ENCODE measurements at places on chromosomes 16 and 17. TPM values are rescaled to one million over a fixed set of nuclear protein-coding genes. Genes with fewer than 3 reads are reported as not detected.

DNA sequence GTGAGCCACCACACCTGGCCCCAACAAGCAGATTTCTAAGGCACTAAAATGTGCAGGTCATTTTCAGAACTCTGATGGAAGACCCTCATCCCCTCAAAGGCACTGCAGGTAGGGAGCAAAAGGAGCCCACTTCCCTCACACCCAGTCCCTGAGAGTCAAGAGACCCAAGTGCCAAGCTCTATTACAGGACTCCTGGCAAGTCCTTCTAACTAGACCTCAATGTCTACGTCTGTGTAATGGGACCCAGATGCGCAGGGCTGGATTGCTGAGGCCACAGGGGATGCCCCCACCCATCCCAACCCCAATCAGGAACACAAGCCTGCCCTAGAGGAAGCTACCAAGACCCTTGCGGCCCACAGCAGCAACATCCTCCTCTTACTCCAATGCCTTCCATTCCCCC is 2.7 kb downstream of the PLLP start:
- no peak for DNase-seq
- no peak overlapping the region for H3K27ac ChIP-seq
- peaks cover 24% of the 10 kb centered on the region for H3K27me3 ChIP-seq
- no peak overlapping the region for H3K4me3 ChIP-seq
- H3K4me1 ChIP-seq, result peaks cover 37% of the 10 kb centered on the region

MGAT5B gene
- total RNA-seq, result 0.28 TPM

DNA sequence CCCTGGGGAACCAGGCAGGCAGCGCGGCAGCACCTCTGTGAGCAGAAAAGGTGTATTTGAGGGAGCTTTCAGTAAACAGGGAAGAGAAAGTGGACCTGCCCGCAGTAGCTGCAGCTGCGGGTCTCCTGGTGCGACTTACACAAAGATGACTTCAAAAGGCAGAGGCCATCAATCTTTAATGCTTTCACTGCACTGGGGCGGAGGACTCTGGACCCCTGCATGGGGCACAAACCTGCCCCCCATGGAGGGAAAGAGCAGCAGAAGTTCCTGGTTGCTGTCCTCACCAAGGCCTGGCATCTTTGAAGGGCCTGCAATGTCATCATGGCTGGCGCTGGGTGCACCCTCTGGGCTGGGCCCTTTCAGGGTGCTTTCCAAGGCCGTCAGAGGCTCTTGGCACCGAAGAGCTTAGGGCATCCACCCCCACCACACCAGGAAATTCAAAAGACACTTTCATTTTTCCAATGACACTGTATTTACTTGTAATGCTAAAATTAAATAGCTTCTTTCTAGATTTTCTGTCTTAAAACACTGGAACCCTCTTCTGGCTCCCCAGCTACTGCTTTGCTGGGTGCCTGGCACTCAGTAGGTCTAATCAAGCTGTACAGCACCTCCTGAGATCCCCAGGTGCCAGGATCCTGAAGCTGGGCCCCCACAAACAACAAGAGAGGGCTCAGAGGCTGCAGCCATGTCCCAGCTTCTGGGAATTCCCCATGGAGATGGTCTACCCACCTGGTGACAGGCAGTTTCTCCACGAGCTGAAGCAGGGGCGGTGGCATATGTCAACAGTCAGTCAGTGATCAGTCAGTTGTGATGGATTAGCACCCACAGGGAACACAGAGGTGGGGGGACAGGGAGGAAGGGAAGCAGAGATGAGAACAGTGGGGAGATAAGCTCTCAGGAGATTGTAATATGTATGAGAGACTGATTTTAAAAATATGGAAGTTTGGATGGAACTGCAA is 2.1 kb upstream of the CACNG1 start:
- H3K4me3 ChIP-seq, result no peak overlapping the region
- H3K4me1 ChIP-seq, result no peaks in the 10 kb centered on the region
- H3K27ac ChIP-seq, result no peak overlapping the region
- no peak for DNase-seq
- peaks cover 10% of the 10 kb centered on the region for H3K27me3 ChIP-seq
- no peaks in the 10 kb centered on the region for H3K36me3 ChIP-seq

DNA sequence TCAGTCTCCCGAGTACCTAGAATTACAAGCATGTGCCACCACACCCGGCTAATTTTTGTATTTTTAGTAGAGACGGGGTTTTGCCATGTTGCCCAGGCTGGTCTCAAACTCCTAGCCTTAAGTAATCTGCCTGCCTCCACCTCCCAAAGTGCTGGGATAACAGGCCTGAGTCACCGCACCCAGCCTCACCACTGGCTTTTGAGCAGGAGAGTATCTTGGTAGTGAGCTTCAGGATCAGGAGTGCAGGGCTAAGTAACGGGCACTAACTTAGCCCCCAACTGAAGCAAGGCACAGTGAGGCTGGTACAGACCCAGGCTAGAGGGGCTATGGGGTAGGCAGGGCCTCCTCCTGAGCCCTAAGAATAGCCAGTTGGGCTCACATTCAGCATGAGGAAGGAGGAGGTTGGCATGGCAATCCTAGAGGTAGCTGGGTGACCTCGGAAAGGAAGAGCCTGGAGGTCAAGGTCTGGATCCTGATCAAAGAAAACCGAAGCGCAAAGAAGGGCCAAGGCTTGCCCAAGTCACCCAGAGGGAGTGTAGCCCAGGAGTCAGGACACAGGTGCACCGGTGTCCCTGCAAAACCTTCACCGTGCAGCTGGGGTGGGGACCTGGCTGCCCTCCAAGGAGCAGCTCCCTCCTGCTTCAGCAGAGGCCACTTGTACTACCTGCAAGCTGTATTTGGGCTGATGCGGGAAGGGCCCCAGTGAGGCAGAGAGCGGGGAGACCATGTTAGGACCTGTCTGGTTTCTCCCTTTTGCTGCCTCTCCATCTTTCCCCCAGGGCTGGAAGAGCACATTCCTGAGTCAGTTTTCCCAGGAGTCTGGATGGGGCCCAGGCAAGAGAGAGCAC is 1.3 kb upstream of the ADGRG5 start:
- H3K36me3 ChIP-seq, result no peaks in the 10 kb centered on the region
- H3K27ac ChIP-seq, result peak overlapping the region; percentile 52
- H3K27me3 ChIP-seq, result no peaks in the 10 kb centered on the region
- H3K4me1 ChIP-seq, result peaks cover 71% of the 10 kb centered on the region
- H3K4me3 ChIP-seq, result no peak overlapping the region
- no peak for DNase-seq

- no peak overlapping the region for H3K4me3 ChIP-seq
- no peak for DNase-seq
- no peaks in the 10 kb centered on the region for H3K27me3 ChIP-seq
- peak overlapping the region; percentile 77 for H3K27ac ChIP-seq
- H3K4me1 ChIP-seq, result no peaks in the 10 kb centered on the region
Observed at GRCh38 chr17:41880130-41880529, 14.9 kb upstream of the KLHL11 start.

DNA sequence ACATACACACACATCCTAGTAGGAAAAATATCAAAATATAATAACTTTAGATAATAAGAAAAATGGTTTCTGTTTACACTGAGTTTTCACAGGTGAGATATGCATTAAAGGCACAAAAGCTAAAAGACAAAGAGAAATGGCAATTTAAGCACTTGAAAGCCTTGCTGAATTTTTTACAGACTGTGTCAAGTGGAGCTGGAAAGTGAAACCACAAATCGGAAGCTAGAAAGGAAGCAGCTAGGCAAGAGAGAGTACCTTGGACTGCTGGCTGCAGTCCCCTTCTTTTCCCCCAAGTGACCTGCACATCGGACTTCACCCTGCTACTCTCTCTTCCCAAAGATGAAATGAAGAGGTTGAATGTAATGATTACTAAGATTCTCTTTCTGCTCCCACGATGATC is 135.1 kb downstream of the CDH13 start:
- H3K27me3 ChIP-seq, result peaks cover 24% of the 10 kb centered on the region
- no peaks in the 10 kb centered on the region for H3K36me3 ChIP-seq
- H3K4me1 ChIP-seq, result peaks cover 6% of the 10 kb centered on the region

SLX1B gene
- total RNA-seq, result 78.6 TPM

GRCh38 chr17:80246266-80246681 is 14.4 kb upstream of the RNF213 start:
- DNase-seq, result no peak
- H3K36me3 ChIP-seq, result peaks cover 1% of the 10 kb centered on the region

CRYBA1 gene
- not detected for total RNA-seq

SMIM5 gene
- 2.4 TPM for total RNA-seq

GRCh38 chr16:88505405-88506082 is 52.5 kb downstream of the ZFPM1 start:
- no peaks in the 10 kb centered on the region for H3K4me1 ChIP-seq
- DNase-seq, result peak; percentile 53
- H3K36me3 ChIP-seq, result no peaks in the 10 kb centered on the region
- no peak overlapping the region for H3K4me3 ChIP-seq
- H3K27me3 ChIP-seq, result no peaks in the 10 kb centered on the region

DNA sequence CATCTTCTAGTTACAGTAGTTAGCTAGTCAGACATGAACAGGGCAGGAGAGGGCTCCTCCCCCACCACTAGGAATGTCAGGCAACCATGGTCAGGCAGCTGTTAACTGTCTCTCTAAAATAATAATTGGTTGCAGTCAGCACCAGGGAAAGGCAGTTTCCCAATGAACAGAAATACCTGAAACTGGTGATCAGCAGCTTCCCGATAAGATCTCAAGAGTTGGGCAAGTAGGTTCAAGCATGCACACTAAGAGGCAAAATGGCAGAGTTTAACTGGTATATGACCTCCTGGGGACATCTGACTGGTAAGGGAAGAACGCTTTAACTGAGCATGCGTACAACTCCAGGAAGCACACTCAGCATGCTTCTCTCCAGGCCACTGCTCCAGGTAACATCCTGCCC is 12.6 kb upstream of the XYLT1 start:
- H3K4me3 ChIP-seq, result no peak overlapping the region
- H3K27ac ChIP-seq, result no peak overlapping the region
- DNase-seq, result no peak
- no peaks in the 10 kb centered on the region for H3K4me1 ChIP-seq

DNA sequence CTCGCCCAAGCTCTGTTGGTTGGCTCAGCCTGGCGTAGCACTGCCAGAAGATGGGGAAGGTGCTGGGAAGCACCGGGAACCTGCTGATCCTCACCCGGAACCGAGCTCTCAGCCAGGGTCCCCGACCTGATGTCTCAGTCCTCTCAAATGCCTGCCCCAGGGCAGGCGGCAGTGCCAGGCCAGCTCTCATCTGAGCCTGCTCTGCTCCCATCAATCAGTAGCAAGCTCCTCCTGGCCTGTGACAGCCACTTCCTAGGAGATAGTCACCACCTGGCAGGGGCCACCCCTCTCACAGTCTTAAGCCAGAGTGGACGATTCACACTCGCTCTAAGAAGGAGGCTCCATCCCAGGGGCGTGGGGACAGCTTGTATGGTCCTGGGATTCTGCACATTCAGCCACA is 62.0 kb downstream of the ENGASE start:
- DNase-seq, result no peak
- H3K27me3 ChIP-seq, result peaks cover 7% of the 10 kb centered on the region
- H3K36me3 ChIP-seq, result no peaks in the 10 kb centered on the region
- H3K4me1 ChIP-seq, result no peaks in the 10 kb centered on the region
- no peak overlapping the region for H3K27ac ChIP-seq

DNA sequence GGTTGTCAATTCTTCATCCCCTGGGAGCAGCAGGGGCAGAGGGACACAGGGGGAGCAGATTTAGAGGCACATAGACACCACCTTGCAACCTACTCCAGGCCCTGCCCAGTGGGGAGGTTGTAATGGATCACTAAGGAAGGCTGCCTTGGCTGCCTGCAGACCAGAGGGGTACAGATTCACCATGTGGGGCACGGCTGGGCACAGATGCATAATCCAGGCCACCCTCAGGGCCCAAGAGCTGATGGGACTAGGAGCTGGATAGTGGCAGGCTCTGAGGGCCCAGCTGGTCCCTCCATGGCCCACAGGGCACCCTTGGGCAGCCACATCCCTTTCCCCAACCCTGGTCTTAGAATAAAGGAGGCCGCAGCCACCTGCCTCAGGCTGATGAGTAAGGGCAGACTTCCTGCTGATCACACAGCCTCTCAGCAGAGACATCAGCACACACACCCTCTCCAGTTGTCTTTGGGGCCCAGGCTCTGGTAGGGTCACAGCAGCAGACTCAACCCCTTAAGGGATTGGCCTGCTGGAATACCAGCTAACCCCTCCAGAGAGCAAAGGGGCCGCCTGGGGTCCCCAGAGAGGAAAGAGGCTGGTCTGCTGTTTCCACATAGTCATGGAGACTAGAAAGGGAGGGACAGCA is 224.9 kb downstream of the GSG1L start:
- H3K27me3 ChIP-seq, result peaks cover 23% of the 10 kb centered on the region
- no peaks in the 10 kb centered on the region for H3K4me1 ChIP-seq
- no peak overlapping the region for H3K4me3 ChIP-seq
- H3K36me3 ChIP-seq, result no peaks in the 10 kb centered on the region

- H3K4me3 ChIP-seq, result no peak overlapping the region
- no peaks in the 10 kb centered on the region for H3K27me3 ChIP-seq
- DNase-seq, result no peak
- H3K27ac ChIP-seq, result no peak overlapping the region
Observed at GRCh38 chr17:29855686-29856085, 74.3 kb downstream of the SSH2 start.

ABCA8 gene
- total RNA-seq, result not detected

GRCh38 chr16:11262915-11263314 is 6.2 kb downstream of the TNP2 start:
- no peak overlapping the region for H3K4me3 ChIP-seq
- peak overlapping the region; percentile 13 for H3K27ac ChIP-seq
- no peaks in the 10 kb centered on the region for H3K36me3 ChIP-seq
- H3K4me1 ChIP-seq, result peaks cover 65% of the 10 kb centered on the region

GRCh38 chr17:4199818-4200402 is 56.9 kb downstream of the CYB5D2 start:
- H3K27me3 ChIP-seq, result no peaks in the 10 kb centered on the region
- peak overlapping the region; percentile 63 for H3K27ac ChIP-seq
- no peak overlapping the region for H3K4me3 ChIP-seq
- DNase-seq, result peak; percentile 43
- peaks cover 12% of the 10 kb centered on the region for H3K4me1 ChIP-seq

DNA sequence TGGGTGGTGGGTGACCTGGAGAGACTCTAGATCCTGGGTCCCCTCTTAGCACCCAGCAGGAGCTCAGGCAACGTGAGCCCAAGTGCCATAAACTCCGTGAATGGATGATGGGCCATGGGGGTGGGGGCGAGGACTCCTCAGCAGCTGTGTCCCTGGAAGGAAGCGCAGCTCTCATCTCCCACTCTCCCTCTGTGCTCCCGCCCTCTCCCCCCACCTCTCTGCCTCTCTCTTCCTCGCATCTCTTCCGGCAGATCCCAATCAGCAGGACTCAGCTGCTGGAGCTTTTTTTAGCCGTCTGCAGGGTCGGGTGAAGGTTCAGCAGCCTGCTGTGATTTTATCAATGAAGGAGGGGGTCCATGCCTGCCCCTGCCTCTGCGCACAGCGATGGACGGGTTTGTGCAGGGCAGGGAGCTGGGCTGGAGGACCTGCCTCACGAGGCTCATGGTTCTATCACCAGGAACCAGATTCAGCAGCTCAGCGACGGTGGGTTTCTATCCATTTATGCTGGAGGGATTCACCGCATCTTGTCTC is 8.3 kb downstream of the CCR7 start:
- peaks cover 31% of the 10 kb centered on the region for H3K36me3 ChIP-seq
- peaks cover 97% of the 10 kb centered on the region for H3K4me1 ChIP-seq
- H3K27me3 ChIP-seq, result no peaks in the 10 kb centered on the region
- H3K4me3 ChIP-seq, result peak overlapping the region; percentile 70
- peak; percentile 0 for DNase-seq

UTS2R gene
- 0.46 TPM for total RNA-seq

KRTAP9-8 gene
- total RNA-seq, result not detected

SOX9 gene
- total RNA-seq, result not detected
